ENCODE measurements at places on chromosomes 5 and 9.

DNA sequence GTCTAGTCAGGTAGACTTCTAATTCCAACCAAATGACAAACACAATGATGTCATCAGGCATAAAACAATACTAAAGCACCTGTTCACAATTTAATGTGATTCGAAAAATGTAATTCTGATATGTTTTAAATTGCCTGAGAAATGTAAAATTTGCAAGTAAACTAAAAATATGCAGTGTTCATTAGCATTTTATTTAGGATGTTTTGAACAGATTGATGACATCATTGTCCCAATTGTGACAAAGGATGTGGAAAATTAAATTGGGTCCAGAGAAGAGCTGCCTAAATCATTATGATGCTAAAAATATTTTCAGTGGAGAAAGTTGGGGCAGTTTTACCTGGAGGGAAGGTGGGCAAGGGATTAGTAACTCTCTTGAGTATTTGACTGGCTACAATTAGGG, 86.5 kb downstream of the CFAP90 start:
- DNase-seq: no peak

DNA sequence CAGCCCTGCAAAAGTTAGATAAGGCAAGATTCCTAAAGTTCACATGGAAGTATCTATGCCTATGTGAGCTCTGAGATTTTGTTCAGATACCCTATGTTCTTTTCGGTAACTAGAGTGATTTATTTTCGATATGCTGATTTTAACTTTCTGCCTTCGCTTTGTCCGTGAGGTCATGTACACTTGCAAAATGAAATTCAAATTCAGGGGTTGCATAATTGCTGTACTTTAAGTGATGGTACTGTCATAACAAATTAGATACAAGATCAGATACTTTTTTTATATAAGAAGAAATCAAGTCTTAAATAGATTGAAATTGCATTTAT, 350 bp upstream of the ECPAS start:
- no peak for DNase-seq

DNA sequence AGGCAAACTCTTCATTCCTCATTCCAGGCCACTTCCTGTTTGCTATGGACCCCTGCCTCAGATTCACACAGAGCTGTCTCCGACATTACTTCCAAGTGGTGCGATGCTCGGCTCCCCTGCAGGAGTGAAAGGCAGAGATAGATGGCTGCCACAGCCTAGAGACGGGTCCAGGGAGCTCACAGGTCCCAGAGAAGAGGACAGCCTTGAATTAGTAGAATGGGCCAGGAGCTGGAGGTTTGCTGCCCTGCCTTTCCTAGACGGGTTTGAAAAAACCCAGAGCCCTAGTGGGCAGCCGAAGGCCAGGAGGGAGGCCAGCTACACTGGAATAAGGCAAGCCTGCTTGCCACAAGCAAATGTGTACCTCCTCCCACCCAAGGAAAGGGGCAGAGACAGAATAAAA, 1.8 kb downstream of the ANKRD34B start:
- no peak for DNase-seq

DNA sequence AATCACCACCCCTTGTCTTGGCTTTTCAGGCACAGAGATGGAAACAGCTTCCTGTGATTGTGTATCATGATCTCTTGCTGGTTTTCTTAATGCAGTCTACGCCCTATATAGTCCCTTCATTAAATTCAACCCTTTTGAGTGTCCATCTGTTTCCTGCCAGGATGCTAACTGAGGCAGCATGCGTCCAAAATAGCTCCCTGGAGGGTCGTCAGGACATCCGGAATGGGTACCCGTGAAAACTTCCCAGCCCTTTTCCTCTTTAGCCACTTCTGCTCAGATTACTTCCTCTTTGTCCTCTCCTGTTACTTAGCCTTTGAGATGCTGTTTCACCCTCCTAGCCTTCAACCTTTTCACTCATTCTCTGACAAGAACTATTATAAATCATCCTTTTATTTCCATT, 79.8 kb upstream of the KLF9 start:
- DNase-seq: no peak

DNA sequence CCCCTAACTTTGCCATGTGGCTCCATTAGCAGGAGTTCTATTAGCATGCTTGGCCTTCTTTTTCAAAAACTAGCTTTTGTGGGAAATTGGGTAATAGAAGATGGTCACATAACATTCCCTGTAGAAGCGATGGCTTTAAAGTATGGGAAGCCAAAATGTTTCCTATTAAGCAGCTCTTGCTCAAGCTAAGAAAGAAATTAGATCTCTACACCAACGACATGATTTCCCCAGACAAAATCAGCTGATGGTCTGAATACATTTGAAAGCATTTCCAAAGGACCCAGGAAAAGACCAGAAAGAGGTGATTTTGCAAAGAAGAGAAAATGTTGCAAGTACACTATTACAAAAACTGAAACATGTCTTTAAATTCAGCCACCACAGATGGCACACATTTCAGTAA, 4.8 kb upstream of the NFIL3 start:
- DNase-seq: no peak

DNA sequence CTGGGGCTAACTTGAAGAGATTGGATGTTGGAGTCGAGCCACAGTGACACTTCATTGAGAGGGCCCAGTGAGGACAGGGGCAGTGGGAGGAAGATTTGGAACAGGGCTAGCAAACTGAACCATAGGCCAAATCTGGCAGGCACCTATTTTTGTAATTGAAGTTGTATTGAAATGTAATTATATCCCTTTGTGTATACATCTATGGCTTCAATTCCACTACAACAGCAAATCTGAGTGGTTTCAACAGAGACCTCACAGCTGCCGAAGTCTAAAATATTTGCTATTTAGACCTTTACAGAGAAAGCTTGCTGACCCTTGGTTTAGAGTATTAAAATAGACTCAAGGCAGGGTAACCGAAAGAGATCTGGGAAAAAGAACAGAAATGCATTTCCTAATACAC, 4.7 kb upstream of the TNFSF8 start:
- DNase-seq: no peak

GRCh38 chr9:76691517-76692313, 72.5 kb upstream of the PCA3 start:
- DNase-seq: no peak

DNA sequence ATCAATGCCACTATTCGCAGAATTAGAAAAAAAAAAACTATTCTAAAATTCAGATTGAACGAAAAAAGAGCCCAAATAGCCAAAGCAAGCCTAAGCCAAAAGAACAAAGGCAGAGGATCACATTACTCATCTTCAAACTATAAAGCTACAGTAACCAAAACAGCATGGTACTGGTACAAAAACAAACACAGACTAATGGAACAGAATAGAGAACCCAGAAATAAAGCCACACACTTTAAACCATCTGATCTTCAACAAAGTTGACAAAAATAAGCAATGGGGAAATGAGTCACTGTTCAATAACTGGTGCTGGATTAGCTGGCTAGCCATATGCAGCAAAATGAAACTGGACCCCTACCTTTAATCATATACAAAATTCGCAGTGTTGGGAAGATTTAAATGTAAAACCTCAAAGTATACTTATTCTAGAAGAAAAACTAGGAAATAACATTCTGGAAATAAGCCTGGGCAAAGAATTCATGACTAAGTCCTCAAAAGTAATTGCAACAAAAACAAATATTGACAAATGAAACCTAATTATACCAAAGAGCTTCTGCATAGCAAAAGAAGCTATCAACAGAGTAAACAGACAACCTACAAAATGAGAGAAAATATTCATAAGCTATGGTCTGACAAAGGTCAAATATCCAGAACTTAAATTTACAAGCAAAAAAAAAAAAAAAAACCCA, 153.7 kb downstream of the NDUFS4 start:
- no peak for DNase-seq

DNA sequence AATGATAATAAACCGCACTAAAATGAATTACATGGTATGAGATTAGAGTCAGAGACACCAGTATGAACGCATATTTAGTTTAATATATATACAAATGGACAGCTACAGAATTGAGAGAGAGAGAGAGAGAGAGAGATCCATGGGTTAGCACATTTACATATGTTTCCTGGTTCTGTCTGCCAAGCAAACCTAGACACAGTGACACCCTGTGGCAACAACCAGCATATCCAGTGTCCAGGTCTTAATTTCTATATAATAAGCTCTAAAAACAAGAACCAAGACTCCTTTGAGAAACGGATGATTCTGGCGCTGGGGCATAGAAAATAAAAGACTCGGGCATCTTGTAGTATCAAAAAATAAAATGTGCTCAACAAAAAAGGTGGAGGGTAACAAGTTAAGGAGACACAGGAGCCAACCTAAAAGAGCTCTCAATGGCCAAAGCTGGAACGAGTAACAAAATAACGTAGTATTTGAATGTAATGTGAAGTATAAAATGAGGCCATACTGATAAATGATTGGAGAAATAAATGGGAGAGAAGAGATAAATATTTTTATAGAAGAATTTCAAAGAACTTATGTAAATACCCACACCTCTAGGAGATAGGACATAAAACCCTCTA, 84.5 kb downstream of the RFX3 start:
- DNase-seq: peak; percentile 46

- DNase-seq: no peak
Measured at GRCh38 chr9:108188976-108189375, 666.8 kb downstream of the ACTL7B start.

DNA sequence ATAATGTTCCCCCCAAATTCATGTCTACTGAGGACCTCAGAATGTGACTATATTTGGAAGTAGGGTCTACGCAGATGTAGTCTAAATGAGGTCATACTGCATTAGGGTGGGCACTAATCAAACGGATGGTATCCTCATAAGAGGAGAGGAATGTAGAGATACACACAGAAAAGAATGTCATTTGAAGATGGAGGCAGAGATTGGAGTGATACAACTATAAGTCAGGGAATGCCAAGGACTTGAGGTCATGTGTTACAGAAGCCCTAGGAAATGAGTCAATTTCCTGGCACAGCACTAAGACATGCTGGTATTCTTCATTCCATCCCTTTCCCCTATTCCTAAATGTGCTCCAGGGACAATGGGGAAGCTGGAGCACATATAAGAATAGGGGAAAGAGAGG, 758 bp upstream of the PDCD1LG2 start:
- DNase-seq: no peak

DNA sequence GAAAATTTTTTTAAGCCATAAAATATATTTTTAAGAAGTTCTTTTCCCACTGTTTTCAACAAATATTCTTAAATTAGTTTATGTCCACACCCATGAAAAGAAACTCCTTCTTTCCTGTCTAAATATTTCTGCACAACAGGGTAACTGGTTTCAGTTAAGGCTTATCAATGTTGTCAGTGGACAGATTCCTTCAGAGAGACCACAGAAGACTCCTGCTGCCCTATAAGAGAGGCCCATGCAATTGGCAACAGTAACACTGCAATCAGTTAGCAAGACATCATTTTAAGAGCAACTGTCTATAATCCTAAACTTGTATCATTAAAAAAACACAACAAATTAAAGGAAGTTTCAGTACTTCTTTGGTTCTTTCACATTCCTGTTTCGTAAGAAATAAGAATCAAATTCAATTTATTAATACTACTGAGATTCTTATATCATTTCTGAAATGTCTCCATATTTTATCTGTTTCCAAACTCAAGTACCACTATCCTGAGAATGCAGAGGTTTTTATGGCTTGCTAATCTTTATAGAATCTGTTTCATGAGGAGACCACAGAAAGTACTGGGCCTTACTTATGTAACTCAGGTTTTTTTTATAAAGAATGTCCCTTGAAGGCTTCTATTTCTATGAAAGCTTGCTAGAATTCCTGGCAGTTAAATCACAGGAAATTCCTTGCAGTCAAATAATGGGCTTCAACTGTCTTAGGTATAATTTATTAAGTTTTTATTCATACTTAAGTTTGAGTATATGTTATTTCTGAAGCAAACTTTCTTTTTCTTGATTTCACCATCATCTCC, 240.2 kb downstream of the RFX3 start:
- DNase-seq: no peak

DNA sequence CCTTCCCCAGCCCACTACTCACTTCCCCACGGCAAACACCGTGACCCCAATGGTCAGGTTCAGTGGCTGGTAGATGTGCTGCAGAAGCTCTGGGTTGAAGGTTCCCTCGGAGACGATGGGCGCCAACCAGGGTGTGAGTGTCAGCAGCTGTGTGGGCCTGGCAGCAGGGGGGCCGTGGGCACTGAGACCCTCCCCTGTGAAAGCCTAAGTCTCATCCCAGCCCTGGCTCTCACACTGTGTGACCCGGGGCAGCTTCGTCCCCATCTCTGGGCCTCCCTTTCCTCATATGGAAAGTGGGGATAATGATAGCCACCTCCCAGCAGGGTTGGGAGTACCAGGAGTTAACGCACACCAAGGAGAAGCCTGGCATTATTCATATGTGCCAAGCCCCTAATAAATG, 8.6 kb downstream of the GBGT1 start:
- no peak for DNase-seq

- no peak for DNase-seq
Measured at GRCh38 chr5:59587489-59588337, 305.8 kb downstream of the PDE4D start.

- DNase-seq: no peak
Measured at GRCh38 chr5:44099643-44100042, 289.6 kb downstream of the FGF10 start.

DNA sequence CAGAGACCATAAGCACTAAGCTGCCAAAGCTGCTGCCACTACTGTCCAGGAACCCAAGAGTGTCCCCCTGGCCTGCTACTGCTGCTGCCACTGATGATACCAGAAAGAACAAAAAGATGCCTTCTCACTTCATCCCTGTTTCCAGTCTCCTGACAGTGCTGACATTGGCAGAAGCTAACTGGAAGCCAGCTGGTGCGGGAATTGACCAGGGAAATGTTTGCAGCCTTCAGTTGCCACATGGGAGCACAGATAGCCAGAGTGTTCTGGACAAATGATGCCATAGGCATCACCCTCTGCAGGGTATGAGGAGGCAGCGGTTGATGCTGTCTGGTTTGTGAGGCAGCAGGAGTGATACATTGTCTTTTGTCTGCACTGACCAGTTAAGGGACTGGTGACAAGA, 258.4 kb downstream of the ZSWIM6 start:
- no peak for DNase-seq

- no peak for DNase-seq
Measured at GRCh38 chr9:76557674-76558225, 98.8 kb downstream of the GCNT1 start.

DNA sequence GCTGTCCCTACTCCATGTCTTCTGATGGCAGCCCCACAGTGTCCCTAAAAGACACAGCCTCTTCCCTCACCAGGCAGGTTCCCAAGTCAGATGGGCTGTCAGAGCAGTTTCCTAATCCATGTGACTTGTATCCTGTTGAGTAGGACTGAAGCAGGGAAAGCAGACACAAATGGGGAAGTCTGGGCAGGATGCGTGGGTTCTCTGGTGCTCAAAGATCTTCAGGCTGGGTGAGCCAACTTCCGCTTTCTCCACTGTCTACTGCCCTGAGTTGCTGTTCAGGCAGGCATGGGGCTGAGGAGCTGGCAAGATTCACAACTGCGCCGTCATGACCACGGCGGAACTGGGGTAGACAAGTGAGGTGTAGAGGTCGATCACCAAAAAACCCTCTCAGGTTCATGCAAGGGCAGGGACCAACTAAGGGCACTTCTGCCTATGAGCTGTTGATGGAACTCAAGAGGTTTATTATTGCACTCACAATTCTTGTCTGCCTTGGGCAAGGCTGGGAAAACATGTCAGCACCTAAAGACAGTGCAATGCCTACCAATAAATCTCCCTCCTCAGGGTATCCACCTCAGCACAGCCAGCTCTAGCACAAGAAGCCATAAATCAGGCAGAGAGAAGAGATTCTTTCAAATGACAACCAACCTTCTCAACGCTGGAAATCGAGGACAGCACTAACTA, 83.4 kb downstream of the RAPGEF1 start:
- peak; percentile 54 for DNase-seq
